DND-41 (cell line): ENCODE measurements at places on chromosomes 13 and 19.

DNA sequence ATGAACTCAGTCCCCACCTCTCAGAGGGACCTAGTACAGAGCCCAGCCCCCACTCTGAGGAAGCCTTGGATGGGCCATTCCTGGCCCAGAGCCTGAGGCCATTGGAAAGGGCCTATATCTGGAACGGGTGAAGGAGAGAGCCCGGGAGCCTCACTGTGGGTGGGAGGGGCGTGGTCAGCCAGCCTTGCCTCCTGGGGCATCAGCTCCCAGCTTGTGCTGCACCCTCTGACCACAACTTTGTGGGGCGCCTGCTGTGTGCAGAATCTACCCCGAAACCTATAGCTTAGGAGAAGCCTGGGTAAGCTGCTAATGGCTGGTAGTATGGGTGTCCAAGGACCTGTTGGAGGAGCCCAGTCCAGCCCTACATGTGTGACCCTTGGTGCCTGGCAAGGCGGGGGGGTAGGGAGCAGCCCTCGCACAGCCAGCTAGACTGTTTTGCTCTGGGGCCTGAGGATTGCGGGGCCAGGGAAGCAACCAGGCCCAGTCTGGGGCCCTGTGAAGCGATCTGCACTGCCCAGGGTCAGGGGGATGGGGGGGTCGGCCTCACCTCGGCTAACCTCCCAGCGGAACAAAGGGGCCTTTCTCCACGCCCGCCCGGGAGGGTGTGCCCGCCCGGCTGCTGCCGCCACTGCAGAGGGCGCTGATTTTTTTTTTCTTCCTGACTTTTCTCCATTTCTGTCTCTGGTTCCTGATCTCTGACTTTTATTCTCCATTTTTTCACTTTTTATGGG is 42.3 kb downstream of the LYL1 start:
- DNase-seq, result no peak

GRCh38 chr13:99959540-99960230 is 11.9 kb downstream of the ZIC5 start:
- no peak for DNase-seq

GRCh38 chr19:17486545-17487240 is 16.4 kb downstream of the SLC27A1 start:
- no peak for DNase-seq

DNA sequence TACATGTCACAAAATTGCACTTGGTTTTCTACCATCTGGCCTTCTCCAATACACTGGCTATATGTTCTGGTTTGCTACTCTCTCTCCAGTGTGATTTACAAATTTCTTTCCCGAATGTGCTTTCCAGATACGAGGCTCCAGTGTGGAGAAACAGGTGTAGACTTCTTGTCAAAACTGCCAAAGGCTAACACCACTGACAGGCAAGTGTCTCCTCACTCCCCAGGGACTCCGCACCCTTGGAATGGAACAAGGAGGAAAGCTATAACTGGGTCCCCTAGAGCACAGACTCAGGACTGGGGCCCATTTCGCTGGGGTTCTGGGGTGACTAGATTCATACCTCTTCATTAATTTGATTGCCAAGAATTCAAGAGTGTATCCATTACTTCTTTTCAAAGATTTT is 161.8 kb downstream of the FOXO1 start:
- DNase-seq, result no peak

- peak; percentile 40 for DNase-seq
Observed at GRCh38 chr13:98761126-98761985, 8.9 kb upstream of the SLC15A1 start.

DNA sequence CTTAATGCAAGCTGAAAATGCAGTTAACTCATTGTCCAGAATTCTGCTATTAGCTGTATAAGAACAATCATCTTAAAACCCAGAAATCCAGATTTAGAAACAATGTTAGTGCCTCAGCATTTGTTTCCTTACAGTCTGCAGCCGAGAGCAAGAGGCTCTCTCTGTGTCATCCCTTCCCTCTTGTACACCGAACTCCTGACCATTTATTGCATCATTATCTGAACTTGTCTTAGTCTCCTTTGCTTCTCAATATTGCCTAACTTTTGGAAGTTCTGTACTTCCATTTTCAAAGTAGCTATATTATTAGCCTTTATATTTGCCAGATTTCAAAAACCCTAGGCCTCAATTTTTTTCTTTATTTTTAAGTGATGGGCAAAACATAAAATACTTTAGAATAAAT is 27.1 kb downstream of the RNASEH2B start:
- DNase-seq, result no peak

DNA sequence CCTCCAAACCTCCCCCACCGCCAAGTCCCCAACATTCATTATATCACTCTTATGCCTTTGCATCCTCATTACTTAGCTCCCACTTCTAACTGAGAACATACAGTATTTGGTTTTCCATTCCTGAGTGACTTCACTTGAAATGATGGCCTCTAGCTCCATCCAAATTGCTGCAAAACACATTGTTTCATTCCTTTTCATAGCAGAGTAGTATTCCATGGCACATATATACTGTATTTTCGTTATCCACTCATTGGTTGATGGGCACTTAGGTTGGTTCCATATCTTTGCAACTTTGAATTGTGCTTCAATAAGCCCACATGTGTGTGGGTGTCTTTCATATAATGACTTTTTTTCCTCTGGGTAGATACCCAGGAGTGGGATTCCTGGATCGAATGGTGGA is 233.1 kb downstream of the ZNF536 start:
- DNase-seq, result no peak

DNA sequence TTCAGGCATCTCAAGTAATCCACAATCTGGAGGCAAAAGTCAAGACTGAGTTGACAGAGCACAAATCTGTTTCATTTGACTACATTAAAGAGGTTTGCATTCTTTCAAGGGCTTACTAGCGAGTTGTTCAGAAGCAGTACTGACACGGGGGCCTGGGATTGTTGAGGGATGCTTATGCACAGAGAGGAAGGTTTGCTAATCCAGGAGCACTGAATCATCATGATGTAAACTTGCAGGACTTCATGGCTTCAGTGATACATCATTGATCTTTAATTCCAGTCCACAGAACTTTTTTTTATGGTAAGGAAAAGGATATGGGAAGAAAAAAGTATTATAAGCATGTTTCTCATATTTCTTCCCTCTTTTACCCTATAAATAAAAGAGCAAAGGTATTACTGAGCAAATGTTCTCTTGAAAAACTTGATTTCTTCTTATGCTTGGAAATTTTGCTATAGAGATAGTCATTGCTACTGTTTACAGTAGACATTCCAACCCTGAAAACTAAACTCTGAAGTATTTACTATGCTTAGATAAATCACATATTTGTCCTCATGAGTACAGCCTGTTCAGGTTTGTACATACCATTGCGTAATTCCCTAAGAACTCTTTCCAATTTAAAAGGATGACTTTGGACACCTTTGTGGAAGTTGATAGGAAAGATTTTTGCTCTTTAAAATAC is 65.8 kb upstream of the KPNA3 start:
- no peak for DNase-seq

DNA sequence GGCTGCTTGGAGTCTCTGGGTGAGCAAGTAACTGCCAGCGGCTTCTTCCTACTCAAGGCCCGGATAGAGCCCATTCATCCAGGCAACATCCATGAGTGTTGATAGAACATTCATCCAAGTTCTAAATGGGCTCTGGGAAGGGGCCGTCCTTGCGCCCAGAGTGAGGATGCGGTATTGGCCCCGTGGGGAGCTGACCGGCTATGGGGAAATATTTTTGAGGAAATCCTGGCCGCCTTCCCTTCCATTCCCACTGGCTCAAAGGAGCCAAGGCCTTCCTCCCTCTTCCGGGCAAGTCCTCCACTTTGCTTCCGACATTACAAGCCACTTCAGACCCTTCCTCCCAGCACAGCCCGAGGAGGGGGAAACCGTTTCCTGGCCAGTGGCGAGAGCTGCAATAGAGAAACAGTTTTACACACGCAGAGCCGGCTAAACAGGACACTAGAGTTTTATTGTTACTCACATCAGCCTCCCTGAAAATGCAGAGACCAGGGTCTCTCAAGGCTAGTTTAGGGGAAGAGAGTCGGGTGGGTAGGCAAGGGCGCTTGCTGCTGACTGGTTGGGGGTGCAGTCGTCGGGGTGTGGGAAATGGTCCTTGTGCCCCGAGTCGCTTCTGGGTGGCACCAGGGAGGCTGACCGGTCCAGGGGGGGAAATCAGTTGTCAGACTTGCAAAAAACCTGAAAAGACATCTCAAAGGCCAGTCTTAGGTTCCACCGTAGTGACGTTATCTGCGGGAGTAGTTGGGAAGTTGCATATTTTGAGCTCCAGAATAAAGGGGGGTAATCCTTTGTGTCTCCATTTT is 37.5 kb downstream of the C13orf46 start:
- DNase-seq, result no peak

DNA sequence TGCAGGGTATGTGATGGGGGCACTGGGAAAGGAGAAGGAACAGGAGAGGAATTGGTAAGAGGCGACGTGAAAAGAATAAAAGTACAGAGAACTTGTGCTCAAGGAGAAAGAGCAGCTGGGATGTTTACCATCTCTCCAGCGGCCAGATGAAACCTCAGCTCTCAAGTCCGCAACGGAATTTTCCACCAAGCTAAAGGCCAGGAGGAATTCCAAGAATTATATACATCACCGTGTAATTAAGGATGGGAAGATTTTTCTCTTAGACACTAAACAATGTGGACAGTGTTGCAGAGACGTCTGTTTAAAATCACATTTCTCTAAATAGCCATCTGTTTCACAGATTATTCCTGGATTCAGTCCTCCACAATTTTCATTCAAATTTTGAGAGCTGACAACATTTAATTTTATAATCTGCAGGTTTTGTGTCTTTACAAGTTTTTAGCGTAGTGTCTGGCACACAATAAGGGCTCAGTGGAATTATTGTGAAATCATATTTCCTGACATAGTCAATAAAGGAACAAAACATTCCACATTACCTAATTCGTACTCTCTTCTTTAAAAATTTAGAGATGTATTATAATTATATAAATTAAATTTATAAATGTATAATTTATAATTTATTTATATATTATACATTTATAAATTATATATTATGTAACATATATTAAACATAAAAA is 23.0 kb upstream of the USP29 start:
- DNase-seq, result no peak

DNA sequence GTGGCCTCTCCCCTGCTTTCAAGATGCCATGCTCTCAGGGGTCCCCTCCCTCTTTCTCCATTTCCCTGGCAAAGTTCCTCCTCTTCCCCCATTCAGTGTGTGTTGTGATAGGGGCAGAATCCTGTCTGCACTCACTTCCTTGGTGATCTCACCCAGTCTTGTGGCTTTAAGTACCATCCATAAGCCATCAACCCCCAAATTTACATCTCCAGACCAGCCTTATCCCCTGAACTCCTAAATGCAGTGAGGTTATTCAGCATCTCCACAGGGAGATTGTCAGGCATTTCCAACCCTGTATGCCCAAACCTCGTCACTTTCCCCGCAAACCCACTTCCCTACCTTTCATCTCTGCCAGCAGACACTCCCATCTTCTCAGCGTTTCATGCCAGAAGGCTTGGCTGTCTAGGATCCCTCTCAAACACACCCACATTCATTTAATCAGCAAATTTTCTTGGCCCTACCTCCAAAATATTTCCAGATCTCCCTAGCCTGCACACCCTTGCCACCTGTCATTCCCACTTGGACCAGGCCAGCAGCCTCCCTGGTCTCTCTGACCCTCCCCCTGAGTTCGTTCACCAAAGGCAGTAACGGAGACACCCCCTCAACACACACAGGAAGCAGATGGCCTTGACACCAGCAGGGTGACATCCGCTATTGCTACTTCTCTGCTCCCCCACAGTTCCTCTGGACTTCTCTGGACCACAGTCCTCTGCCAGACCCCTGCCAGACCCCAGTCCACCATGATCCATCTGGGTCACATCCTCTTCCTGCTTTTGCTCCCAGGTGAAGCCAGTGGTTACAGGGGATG is at the start of gene HCST:
Gene HCST (plus strand): TSS at position 676 of the 808 bp plus-strand sequence. CDS start 65 bp downstream, at position 741.
- peak; percentile 50 for DNase-seq

- DNase-seq, result no peak
Observed at GRCh38 chr13:40220299-40220935, 446.0 kb downstream of the FOXO1 start.

- no peak for DNase-seq
Observed at GRCh38 chr19:38006361-38007045, 99.5 kb downstream of the SIPA1L3 start.

DNA sequence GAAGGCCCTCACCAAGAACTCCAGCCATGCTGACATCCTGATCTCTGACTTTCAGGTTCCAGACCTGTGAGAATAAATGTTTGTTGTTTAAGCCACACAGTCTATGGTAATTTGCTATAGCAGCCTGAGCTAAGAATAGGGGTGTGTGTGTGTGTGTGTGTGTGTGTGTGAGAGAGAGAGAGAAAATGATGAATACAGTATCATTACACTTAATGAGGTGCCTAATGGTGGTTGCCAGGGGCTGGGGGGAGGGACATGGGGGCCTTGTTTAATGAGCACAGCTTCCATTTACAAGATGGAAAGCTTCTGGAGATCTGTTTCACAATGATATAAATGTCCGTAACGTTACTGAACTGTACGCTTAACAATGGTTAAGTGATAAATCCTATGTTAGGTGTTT is 53.8 kb upstream of the LATS2 start:
- DNase-seq, result no peak

DNA sequence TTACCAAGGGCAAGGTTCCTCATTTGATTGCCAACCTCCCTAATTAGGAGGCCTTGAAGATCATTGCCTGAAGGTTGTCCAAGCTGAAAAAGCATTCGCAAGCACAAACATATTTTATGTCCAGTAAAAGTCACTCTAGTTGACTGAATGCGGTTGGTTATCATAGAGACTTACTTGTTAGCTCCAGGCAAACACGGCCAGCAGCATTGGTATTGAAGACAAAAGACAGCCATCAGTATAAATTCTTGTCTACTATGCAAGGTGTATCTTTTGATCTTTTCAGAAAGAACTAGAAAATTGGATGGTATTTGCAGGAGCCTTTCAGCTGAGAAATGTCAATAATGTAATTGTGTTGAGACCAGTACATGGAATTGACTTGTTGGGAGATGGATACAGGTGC is 129.9 kb downstream of the GPC6 start:
- DNase-seq, result no peak

- DNase-seq, result peak; percentile 69
Observed at GRCh38 chr19:46513461-46514236, 18.0 kb upstream of the PNMA8B start.

DNA sequence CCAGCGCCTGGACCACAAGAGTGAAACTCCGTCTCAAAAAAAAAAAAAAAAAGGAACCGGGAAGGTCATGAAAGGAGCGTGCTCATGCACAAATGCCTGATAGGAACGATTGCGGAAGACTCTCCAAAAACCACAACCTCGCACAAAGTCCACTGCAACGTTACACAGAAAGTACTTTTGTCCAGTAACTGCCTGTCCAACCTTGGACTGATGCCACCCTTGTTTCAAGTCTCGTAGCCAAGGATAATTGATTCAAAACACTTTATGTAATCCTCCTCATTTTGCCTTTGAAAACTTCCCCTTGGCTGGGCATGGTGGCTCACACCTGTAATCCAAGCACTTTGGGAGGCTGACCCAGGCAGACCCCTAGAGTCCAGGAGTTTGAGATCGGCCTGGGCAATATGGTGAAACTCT is 13.7 kb downstream of the LGALS7 start:
- DNase-seq, result no peak

DNA sequence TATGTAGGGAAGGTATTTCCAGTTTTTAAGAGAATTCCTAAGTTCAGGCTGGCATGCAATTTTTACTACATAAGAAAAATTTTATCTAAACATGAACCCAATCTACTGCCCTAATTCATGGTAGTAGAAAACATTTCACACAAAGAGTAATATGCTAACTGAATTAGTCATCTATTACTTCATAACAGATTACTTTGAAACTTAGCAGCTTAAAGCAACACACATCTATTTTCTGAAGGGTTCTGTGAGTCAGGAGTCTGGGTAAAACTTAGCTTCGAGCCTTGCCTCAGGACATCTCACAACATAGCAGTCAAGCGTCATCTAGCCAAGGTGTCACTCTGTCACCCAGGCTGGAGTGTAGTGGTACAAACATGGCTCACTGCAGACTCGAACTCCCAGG is 537.5 kb downstream of the DCT start:
- no peak for DNase-seq
